ENCODE measurements at places on chromosomes 16 and 17.

DNA sequence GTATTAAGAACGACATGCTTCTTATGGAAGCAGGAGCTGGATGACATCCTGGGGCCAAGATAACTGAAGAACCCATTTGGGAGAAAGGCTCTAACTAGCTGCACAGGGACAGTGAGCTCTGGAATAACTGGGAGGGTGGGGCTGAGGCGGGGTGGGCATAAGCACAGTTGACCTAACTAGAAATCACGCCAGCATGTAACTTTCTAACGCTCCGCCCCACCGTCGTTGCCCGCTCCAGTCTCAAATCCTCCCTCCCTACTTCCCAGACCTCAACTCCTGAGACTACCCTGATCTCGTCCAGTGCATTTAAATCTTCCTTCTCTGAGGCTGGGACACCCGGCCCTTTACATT lies 436 bp downstream of the PHB1 start:
- no peak for DNase-seq

GRCh38 chr17:66725956-66726355 lies 109.0 kb upstream of the CACNG5 start:
- DNase-seq: no peak

DNA sequence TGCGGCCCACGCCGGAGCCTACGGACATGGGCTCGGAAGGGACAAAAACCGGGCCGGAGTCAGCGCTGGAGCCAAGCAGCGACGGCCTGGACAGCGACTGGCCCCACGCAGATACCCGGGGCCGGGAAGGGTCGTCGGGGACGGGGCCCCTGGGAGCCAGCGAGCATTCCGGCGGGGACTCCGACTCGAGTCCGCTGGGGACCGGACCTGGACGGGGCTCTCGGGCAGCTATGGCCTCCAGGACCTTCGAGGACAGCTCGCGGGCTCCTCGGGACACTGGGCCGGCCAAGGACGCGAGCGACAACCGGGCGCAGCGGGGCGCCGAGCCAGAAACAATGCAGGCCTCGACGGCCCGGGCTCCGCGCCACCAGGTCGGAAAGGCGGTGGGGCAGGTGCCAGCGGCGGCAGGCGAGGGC lies 1.0 kb downstream of the MYO15B start:
- DNase-seq: peak; percentile 20

GRCh38 chr17:76121932-76122430 lies 18.4 kb upstream of the EXOC7 start:
- no peak for DNase-seq

DNA sequence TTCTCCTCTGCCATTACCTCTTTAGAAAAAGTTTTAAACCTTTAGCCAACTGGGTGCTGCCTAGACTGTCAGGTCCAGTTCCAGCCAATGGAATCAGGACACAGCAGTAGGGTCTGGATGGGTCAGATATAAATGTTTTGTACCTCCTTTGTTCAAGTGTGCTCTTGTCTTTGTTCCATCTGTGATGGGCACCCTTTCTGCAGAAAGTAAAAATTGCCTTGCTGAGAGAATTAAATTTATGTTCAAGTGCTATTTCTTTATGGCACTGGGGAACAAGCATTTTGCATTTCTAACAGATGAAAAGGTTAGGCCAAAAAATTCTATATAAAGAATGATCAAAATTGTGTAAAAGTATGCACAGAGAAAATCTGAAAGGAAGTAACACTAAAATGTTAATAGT lies 5.2 kb upstream of the HP start:
- DNase-seq: no peak

DNA sequence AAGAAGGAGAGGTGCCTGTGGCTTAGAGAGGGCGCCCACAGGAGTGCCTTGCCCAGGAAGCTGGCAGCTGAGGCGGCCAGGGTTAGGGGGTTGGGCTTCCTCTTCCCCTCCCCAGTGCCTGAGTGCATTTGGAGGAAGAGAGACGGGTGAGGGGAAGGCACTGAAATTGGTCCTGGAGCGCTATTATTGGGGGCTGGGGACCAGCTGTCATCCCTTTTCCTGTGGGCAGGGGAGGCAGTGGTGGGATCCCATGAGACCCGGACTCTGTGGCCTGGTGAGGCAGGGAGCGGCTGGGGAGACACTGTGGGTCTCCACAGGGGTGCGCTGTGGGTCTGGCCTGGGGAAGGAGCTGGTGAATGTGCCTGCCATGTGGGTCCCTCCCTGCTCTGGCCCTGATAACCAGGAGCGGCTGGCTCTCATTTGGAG lies 259.7 kb downstream of the SEC14L1 start:
- no peak for DNase-seq

- no peak for DNase-seq
Measured at GRCh38 chr16:64287655-64288528, 834.0 kb downstream of the CDH11 start.

- DNase-seq: no peak
Measured at GRCh38 chr16:47617732-47618131, 156.6 kb downstream of the PHKB start.

- no peak for DNase-seq
Measured at GRCh38 chr16:21584817-21585216, 14.6 kb upstream of the METTL9 start.

GRCh38 chr16:77449208-77449607 lies 14.4 kb upstream of the ADAMTS18 start:
- DNase-seq: no peak

- DNase-seq: no peak
Measured at GRCh38 chr16:729768-730665, 3.1 kb downstream of the HAGHL start.

GRCh38 chr16:87253536-87253935 lies 63.7 kb downstream of the C16orf95 start:
- DNase-seq: no peak

GRCh38 chr17:30344283-30345088 lies 10.6 kb upstream of the TMIGD1 start:
- peak; percentile 84 for DNase-seq

- DNase-seq: no peak
Measured at GRCh38 chr16:49307176-49307575, 25.5 kb upstream of the CBLN1 start.

Measured in Ammon's horn (tissue), 1 donor.